Activated T-cell treated with anti-CD3 and anti-CD28 coated beads, Interleukin-2, amount 50 U/mL, for 48 hours (primary cell): ENCODE measurements at places on chromosomes 6 and 20.

GRCh38 chr6:29941471-29941870 is 861 bp upstream of the HLA-A start:
- no peak for DNase-seq

DNA sequence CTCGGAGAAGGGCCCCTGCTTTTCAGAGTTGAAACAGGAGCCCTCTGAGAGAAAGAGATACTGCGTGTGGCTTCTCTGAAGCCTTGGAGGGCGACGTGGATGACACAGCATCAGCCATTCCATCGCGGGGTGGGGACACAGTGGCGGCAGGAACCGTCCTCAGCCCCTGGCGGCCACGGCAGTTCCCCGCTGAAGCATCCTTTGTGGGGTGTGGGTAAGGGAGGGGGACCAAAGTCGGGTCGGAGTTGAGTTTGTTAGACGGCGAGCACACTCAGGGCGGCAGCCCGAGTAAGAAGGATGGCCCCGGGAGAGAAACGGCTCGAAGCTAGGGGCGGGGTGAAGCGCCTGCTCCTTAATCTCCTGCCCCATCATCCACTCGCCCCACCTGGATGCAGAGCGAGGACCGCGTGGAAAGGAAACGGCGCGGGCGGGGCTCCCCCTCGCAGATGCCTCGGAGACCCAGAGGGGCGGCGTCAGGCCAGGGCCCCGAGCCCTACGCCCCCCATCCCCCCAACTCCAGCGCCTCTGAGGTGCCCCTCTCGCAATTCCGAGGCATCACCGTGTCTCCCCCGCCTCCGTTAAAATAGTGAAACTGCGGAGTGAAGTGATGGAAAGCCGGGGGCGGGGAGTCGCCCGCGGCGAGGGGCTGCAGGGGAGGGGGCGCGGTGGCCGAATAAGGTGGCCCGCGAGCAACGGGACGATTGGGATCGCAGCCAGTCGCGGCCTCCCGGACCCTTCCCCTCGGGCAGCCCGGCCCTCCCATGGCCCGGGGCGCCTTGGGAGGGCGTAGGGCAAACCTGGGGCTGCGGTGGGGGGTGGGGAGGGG is 796 bp upstream of the RREB1 start:
- DNase-seq: peak; percentile 81

GRCh38 chr6:156021746-156022396 is 566.2 kb upstream of the NOX3 start:
- no peak for DNase-seq

GRCh38 chr6:72757048-72757447 is 135.2 kb downstream of the KCNQ5 start:
- DNase-seq: no peak

DNA sequence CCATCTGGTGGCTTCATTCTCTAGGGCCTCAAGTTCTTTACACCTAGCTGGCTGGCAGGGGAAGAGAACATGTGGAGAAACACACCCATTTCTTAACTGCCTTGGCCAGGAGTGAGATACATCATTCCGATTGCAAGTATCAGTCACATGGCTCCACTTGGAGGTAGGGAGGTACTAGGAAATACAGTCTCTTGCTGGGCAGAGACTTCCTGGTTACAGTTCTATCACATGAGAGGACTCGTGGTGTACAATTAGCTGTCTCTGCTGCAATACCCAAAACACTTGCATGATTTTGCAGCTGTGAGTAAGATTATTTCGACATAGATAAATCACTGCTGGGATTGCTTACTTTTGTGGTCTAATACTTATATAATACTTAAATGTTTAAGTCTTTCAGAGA is 51.1 kb downstream of the GTF2H5 start:
- DNase-seq: no peak

- DNase-seq: no peak
Measured at GRCh38 chr6:169575365-169575764, 126.5 kb downstream of the WDR27 start.

- no peak for DNase-seq
Measured at GRCh38 chr6:33794910-33795623, 6.1 kb upstream of the LEMD2 start.

- DNase-seq: no peak
Measured at GRCh38 chr6:74925683-74926082, 280.2 kb downstream of the COL12A1 start.

DNA sequence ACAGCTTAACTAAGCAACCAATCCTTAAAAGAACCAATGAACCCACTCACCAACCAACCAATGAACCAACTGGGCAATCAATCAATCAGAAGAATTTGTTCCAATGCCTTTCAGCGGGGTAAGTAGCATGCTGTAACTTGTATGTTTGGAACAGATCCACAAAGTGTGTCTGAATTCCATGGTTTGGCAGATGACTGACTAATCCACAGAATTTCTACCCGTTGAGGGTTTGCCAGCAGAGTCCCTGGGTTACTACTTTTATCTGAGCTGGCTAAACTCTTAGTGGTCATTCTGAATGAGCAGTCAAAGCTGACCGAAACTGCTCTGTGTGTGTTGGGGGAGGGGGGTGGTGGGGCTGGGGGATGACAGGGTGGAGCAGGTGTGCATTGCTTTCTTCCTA is 125.0 kb upstream of the JAG1 start:
- no peak for DNase-seq

GRCh38 chr20:46275091-46275490 is 33.2 kb downstream of the CDH22 start:
- DNase-seq: no peak

- no peak for DNase-seq
Measured at GRCh38 chr20:62019144-62019805, 46.4 kb downstream of the TAF4 start.

- no peak for DNase-seq
Measured at GRCh38 chr20:34108616-34109174, 3.3 kb downstream of the EIF2S2 start.

- no peak for DNase-seq
Measured at GRCh38 chr6:132527791-132528190, 10.3 kb upstream of the TAAR9 start.

GRCh38 chr20:187733-188132 is 1.8 kb downstream of the DEFB128 start:
- no peak for DNase-seq

- peak; percentile 73 for DNase-seq
Measured at GRCh38 chr6:127516662-127517273, 2.4 kb downstream of the MTCL3 start.

DNA sequence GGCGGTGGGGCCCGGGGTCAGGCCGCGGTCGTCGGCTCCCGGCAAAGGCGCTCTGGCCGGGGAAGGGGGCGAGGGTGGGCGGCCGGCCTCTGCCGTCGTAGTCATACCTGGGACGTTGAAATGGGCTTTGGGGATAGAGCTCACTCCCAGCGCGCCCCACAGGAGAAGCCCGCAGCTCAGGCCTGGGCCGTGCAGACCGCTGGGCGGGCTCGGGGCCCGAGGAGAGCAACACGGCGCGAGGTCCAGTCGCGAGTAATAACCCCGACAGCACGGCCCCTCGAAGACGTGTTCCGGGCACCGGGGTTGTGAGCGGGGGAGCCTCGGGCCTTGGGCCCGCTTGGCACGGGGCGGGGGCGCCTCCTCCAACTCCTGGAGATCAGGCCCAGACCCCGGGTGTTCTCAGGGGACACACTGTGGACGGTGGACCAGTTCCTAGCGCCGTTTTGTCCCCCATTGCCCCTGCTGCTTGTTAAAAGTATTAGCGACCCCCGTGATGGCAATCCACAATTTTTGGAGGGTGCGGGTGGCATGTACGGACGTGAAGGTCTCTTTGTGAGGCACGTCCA is 10.9 kb downstream of the FOXC1 start:
- DNase-seq: no peak

DNA sequence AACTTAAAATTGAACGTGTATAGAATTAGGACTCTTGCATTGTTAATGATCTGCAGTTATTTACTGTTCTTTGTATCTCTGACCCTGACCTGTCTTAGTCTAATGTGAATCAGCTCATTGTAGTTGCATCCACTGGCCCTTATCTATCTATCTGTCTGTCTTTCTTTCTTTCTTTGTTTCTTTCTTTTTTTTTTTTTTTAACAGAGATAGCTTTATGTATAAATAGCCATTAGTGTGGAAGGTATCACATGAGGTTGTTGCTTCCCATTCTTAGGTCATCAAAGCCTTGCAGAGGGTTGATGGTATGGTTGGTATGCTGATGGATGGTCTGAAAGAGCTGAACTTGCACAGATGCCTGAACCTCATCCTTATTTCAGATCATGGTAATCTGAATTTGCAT is 59.9 kb downstream of the ENPP1 start:
- no peak for DNase-seq

GRCh38 chr6:108592371-108593337 is 31.9 kb downstream of the FOXO3 start:
- DNase-seq: peak; percentile 53

DNA sequence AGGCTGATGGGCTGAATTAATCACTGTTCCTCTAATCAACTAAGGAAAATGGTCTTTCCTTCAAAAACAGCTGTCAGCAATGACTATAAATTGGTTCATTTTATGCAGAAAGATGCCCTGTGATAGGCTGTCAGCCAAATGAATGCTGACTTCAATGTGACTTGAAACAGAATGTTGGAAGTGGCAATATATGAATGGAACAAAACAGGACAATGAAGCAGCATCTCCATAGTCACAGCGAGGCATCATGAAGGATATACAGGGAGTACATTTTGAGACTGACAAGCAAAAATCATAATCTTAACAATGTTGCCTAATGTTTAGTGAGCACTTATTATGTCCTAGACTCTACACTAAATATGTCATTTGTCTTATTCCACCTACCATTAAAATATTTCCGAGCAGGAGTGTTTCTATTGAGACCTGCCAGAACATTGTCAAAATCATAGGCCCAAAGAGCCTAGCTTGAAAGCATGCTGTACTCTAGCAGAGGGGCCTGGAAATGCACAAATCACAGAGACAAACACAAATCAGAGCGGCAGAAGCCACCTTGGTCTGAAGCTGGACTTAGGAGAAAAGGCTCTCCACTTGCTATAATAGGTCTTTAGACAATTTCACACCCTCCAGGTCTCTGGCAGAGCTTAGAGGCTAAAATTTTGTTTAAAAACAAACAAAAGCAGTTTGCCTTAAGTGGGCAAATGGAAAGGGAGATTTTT is 63.3 kb downstream of the FAM50B start:
- no peak for DNase-seq

DNA sequence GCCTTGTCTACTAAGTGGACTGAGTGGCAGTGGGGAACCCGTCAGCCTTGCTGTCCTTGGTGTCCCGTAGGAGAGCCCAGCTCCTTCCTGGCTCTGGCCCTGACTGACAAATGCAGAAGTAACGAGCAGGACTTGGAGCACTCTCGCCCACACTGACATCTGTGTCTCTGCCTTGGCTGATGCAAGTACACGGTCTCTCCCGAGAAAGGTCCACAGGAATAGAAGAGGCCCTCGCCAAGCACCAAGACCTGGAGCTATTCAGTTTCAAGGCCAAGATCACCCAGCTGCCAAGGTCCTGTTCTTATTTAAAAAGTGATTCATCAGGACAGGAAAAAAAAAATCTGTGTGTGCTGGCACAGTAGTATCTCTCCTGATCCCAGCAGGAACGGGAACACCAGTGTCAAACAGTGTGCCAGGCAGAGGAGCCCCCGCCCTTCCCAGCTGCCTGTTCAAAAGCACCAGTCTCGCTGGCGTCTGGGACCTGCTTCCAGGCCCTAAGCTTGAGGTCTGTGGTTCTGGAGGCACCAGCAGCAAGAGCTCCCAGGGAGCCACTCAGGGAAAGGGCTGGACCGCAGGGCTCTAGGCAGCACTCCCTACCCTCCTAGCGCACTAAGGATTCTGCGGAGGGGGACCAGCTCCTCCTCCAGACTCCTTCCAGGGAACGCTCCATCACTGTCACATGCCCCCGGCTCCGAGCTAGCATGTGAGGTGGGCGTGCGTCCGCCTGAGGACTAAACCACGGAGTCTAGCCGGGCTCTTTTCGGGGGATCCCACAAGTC is 376.9 kb downstream of the RNGTT start:
- no peak for DNase-seq

GRCh38 chr20:63964412-63964811 is 5.3 kb downstream of the ZNF512B start:
- no peak for DNase-seq

- peak; percentile 43 for DNase-seq
Measured at GRCh38 chr6:127302728-127303660, 36.3 kb downstream of the RNF146 start.

GRCh38 chr20:51440589-51440988 is 101.9 kb downstream of the NFATC2 start:
- DNase-seq: no peak

GRCh38 chr6:94511502-94512088 is 1065.7 kb upstream of the MANEA start:
- no peak for DNase-seq

GRCh38 chr6:118246406-118246805 is 301.7 kb upstream of the PLN start:
- DNase-seq: no peak

- no peak for DNase-seq
Measured at GRCh38 chr20:38252292-38253288, 7.9 kb downstream of the KIAA1755 start.

- DNase-seq: no peak
Measured at GRCh38 chr20:48674461-48674860, 153.3 kb downstream of the PREX1 start.

- no peak for DNase-seq
Measured at GRCh38 chr20:63322146-63322932, 29.4 kb downstream of the COL20A1 start.

GRCh38 chr20:270517-270916 is 13.0 kb downstream of the DEFB132 start:
- no peak for DNase-seq

GRCh38 chr6:88386167-88386566 is 220.0 kb upstream of the CNR1 start:
- DNase-seq: no peak
